ENCODE measurements at places on chromosomes 3 and 15.

- DNase-seq, result no peak
Observed at GRCh38 chr3:186273586-186273985, 88.4 kb downstream of the DGKG start.

DNA sequence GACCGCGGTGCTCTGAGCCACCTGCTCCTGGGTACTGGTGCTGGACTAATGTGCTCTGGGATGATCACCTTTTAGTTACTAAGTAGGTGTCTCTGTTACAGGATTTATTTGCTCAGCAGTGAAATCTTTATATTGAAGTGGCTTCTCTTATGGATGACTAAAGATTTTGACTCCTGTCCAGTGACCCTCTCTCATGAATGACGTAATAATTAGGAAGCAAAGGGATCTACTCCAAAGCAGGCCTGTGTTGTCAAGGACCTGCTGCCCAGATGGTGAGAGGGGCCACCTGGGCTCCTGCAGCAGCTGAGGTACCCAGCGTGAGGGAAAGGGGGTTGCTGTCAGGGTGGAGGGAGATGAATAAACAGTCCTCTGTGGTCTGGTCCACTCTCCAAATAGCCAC, 263.6 kb downstream of the GABRG3 start:
- peak; percentile 61 for DNase-seq

DNA sequence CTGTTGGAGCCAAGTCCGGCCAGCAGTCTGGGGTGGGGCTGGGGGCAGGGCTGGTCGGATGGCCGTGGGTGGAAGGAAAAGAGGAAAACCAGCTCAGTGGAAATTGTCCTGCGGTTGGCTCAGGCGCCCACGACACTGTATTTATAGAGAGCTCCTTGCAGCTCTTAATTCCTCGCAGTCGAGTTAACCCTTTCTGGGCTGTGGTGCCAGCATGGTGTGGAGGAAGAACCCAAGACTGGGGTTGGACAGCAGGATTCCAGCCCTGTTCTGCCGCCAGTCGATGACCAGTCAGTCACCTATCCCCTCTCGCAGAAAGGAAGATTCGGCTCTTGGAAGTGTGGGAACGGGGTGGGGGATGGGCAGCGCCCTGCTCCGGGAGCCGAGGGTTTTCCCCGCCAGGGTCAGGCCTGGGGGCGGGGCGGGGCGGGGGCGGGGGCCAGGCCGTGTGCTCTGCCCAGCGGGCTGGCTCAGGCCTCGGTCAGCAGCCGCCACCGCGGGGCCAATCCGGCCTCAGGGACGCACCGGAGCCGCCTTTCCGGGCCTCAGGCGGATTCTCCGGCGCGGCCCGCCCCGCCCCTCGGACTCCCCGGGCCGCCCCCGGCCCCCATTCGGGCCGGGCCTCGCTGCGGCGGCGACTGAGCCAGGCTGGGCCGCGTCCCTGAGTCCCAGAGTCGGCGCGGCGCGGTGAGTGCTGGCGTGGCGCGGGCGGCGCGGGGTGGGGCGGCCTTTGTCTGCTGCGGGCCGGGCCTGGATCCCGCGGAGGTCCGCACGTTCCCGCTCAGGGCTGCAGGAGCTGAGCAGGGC, at the start of gene CD276:
TSS of gene CD276 (plus strand) at position 607 of the 804 bp plus-strand sequence. CDS start 15,257 bp downstream, outside the sequence.
- peak; percentile 34 for DNase-seq

GRCh38 chr3:17340693-17341092, 401.7 kb downstream of the TBC1D5 start:
- DNase-seq, result no peak

DNA sequence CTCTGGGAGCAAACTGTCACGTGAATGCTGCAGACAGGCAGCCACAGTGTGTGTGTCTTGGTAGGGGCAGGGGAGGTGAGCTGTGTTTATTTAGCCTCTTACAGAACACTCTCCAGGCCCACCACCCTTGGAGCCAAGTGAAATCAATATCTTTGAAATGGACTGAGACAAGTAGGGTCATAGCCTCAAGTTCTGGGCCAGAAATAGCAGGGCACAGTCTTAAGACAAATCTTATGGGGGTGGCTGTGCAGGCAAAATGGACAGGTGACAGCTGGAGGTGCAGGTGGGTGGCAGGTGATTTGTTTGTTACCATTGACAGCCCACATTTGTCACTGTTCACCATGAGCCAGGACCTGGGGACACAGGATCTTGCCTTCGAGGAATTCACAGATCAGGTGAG, 93.6 kb upstream of the NMNAT3 start:
- DNase-seq, result no peak

DNA sequence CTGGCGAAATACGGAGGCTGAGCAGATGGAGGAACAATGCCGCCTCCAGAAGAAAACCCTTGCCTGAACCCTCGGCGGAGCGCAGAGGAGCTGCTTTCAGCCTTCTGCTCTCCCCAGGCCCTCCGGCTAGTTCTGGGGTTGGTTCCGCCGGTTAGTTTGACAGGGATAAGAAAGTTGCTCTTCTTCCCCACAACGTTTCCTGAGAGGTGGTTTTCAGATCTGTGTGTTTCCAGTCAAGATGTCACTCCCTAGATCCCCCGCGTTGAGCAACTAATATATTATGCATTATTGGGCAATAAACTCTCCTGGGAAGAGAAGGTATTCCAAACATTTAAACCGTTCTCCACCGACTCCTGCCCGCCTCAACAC, 551 bp downstream of the NLGN1 start:
- no peak for DNase-seq

GRCh38 chr15:83283813-83284558, 478 bp downstream of the BNC1 start:
- DNase-seq, result no peak

DNA sequence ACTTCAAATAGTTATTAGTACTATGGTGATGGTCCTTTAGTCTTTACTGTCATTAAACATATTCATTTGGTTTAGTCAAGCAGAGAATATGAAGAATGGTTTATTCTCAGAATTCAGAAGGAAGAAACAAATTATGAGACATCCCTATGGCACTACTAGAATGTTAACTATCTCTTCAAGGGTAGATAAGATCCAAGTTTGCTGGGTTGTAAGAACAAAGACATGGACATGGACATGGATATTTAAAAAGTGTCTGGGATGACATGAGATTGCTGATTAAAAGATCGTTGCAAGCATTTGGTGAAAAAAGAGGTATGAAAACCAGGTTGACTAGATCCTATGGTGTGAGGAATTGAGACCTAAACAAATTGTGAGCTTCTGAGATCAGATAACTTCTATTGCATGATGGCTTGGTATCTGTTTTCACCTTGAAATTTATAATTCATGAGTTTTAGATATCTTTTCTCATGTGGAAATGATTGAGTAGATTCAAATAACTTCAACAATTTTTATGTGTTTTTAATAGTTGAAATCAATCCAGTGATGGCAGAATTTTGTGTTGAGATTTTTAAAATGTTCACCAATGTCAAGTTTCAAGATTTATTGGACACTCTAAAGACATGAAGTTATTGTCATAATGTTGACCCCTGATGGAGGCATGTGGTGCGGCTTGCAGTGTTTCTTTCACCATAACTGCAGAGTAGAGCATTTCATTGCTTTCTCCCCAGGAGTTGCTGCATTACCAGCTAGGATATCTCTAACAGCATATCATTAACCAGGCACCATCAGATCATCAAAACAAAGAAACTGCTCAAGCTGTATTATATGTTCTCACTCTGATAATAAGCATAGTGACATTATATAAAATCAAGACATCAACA, 72.6 kb downstream of the NAALADL2 start:
- DNase-seq, result no peak

GRCh38 chr3:71195492-71195891, 388.0 kb downstream of the FOXP1 start:
- DNase-seq, result peak; percentile 67

DNA sequence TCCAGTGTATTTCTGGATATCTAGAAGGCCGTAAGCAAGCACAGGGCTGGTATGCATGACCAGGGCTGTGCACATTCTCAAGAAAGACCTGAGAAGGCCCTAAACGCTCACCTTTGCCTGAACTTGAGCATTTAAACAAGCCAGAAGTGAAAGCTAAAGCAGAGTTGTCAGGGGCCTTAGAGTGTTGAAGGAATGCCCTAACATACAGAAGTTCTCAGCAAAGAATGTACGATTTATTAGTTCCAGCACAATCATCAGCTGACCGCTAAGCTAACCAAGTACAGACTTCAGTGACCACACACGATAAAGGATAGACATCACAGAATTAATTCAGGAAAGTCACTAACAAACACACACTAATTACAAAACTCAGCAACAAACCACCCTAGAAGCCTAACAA, 8.7 kb downstream of the HLTF start:
- DNase-seq, result no peak

- DNase-seq, result no peak
Observed at GRCh38 chr3:100813828-100814227, 104.5 kb downstream of the TFG start.

DNA sequence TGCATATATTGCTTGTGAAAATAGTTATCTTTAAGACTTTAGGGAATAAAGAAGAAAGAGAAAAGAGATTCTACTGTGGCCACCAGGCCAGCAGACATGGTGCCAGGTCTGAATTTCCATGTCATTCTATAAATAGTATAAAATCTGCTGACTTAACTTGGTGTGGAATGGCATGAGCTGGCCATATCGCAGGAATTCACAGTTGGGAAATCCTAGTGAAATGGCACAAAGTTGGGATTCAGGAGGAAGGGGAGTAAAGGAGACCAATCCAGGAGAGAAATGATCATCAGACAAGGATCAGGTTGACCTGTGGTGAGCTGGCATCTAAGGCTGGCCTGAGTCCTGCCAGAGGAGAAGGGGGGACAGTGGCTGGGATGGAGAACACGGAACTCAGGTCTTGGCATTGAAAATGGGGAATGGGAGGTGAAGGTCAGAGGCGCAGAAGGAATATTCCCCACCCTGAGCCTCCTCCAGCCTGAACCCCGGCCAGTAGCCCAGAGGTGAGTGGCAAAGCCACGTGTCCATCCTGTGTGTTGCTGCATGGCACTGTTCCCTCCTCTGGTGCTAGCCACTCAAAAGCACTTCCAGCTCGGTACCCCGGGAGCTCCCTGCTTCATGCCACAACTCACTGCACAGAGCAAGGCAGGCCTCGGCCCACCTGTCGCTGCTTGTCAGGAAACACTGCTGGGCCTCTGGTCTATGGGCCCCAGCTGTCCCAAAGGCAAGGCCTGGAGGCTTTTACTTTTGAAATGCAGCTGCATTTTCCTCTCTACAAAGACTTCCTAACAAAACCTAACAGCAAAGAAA, 51.4 kb downstream of the SSUH2 start:
- DNase-seq, result no peak

DNA sequence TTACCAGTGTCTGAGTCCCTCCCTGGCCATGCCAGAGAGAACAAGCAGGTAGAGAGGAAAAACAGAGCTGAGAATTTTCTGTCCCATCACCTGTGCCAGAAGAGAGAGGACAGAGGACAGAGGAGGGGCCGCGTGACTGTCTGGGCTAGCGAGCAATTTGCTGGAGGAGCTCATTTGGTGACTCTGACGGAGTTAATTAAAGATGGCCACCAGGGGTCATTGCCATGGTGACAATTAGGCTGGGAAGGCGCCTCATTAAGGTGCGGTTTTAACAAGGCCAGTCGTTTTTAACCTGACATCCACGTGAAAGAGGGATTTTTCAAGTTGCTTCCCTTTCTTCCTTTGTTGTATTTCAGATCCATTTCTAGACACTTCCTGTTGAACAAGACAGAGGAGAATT, 72.4 kb downstream of the RHCG start:
- DNase-seq, result no peak

- peak; percentile 55 for DNase-seq
Observed at GRCh38 chr3:168952551-168952950, 711.0 kb downstream of the MECOM start.

- no peak for DNase-seq
Observed at GRCh38 chr3:99980606-99981005, 133.7 kb downstream of the FILIP1L start.

GRCh38 chr15:101049856-101050622, 130.9 kb downstream of the LRRK1 start:
- no peak for DNase-seq

- DNase-seq, result no peak
Observed at GRCh38 chr3:171822431-171823106, 12.3 kb upstream of the PLD1 start.

GRCh38 chr3:119145500-119146167, at the start of gene TEX55:
TEX55 (plus strand) TSS chr3:119146165; CDS start chr3:119146190, 25 bp downstream.
- peak; percentile 68 for DNase-seq

DNA sequence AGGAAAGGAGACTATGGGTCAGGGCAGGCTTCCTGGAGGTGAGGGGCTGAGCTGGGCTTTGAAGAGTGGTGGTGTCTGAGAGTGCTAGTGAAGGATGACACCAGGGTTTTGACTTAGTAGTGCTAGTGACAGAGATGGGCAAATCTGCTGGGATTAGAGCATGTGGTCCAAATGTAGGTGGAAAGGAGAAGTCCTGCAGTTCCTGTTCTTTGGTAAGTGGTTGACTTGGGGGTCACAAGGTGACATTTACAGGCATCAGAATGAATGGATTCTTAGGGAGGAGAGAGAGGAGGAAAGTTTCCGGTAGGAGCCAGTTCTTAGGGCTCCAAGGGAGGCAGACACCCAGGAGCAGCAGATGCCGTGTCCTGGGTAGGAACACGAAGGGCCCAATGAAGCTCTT, 796 bp upstream of the DOCK3 start:
- DNase-seq, result no peak

GRCh38 chr3:72665701-72666446, 182.4 kb downstream of the SHQ1 start:
- DNase-seq, result no peak

GRCh38 chr3:193310914-193311723, 67.4 kb downstream of the ATP13A5 start:
- no peak for DNase-seq

- no peak for DNase-seq
Observed at GRCh38 chr3:70298385-70298784, 14.1 kb downstream of the MDFIC2 start.

GRCh38 chr3:64070704-64071103, 47.4 kb upstream of the PSMD6 start:
- DNase-seq, result no peak

- DNase-seq, result no peak
Observed at GRCh38 chr15:48325400-48325799, 5.8 kb upstream of the DUT start.

DNA sequence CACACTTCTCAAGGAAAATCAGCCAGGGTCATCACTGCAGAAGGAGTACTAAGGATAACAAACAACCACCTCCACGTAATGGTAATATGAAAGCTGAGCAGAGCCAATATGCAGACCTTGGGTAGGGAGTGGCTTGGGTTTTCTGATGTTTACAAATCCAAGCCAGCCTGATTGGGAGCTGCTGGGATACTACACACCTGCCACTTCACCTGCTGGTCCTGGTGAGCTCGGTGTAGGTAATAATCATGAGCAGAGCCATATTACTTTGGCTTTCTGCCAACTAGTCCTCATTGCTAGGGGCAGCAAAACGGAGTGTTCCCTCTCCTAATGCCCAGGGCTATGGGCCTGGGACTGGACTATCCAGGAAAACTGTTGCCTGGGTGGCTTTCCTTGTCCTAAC, 433.5 kb upstream of the PPP2R3A start:
- DNase-seq, result peak; percentile 44

DNA sequence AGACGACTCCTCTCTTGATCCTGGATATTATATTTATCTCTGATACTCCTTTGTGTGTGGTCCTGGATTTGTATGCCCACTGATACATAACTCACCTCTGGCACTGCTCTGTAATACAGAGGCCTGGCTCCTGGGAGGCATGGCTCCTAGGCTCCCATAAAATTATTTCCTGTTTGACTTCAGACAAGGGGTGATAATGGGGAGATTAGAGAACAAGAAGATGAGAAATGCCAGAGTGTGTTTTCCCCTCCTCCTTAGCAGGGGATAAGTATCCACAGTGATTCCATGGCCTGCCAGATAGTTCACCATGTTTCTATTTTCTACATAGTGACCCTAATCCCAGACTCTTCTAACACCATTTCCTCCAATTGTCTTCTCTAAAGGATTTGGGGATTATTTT, 165.7 kb upstream of the PLSCR5 start:
- DNase-seq, result no peak

Data from NCI-H1092 treated with DMSO at 0.1 percent for 48 hours (cell line).